ENCODE measurements at places on chromosomes 13 and 19.

DNA sequence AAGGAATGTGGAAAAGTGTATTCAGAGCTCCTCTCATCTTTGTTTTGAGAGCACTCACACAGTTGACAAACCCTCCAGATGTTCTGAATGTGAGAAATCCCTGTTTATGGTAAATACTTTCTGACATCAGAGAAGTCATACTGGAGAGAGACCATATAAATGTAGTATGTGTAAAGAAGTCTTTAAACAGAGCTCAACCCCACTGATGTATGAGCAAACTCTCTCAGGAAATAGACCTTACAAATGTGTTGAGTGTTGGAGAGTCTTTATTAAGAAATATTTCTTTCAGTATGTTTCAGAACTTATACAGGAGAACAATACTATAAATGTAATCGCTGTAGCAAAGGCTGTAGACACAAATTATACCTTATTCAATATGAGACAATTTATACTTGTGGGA lies 15.7 kb upstream of the ZNF329 start:
- DNase-seq: no peak

GRCh38 chr19:3175781-3176714 lies 2.5 kb upstream of the S1PR4 start:
- no peak for DNase-seq

DNA sequence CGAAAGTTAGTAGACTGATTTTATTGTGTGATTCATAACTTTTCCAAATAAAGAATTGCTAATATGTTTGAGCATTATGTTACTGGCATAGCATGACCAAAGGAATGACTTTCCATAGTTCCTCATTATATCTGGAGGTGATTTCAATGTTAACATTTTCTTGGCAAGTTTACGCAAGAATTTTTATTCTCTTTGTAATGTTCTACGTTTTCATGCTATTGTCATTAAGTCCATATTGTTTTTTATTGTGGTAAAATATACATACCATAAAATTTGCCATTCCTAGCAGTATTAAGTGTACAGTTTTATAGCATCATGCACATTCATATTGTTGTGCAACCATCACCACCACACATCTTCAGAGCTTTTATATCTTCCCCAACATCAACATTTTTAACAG lies 14.8 kb downstream of the KCTD12 start:
- no peak for DNase-seq

- no peak for DNase-seq
Measured at GRCh38 chr19:54335164-54335563, 3.8 kb downstream of the LILRA4 start.

GRCh38 chr19:19382118-19382517 lies 23.4 kb upstream of the GATAD2A start:
- no peak for DNase-seq

- DNase-seq: no peak
Measured at GRCh38 chr19:48861313-48861712, 7.1 kb downstream of the PLEKHA4 start.

DNA sequence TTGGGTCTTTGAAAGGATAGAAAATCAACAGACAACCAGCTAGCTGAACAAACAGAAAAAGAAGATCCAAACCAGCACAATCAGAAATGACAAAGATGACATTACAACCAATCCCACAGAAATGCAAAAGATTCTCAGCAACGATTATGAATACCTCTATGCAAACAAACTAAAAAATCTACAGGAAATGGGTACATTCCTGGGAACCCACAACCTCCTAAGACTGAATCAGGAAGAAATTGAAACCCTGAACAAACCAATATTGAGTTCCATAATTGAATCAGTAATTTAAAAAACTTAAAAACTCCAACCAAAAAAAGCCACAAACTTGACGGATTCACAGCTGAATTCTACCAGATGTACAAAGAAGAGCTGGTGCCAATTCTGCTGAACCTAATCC lies 20.9 kb upstream of the C1QTNF9B start:
- DNase-seq: no peak

GRCh38 chr13:111047326-111047725 lies 67.8 kb upstream of the ARHGEF7 start:
- DNase-seq: no peak

DNA sequence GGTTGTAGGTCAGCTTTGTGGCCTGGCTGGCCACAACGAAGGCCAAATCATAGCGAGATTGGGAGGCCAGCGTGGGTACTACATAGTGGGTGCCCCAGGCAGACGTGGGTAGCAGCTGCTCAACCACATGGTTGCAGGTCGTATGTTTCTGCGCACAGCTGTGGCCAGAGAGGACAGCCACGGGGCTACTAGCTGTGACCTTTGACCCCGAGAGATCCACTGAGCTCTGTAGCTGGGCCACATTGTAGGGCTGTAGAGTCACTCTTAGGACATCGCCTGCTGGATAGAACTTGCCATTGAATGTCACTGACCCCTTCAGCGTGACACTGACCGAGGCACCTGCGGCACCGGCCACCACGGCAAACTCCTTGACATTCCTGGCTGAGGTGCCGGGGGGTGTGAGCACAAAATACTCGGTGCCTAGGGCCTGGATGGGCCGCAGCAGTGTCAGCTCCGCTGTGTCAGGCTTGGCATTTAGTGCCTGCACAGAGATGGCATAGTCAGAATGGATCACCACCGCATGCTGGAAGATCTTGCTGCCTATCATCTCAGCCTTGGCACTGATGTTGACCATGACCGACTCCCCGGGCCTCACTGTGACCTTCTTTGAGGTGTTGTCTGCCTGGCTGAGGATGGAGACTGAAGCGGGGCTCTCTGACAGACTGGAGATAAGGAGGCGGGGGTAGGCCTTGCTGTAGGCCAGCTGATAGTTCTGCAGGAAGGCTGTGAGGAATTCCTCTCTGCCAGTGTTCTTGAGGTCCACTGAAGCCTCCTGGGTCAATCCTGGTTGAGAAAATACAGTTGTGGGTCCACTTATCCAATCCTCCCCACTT lies 6.7 kb downstream of the FCGBP start:
- no peak for DNase-seq

DNA sequence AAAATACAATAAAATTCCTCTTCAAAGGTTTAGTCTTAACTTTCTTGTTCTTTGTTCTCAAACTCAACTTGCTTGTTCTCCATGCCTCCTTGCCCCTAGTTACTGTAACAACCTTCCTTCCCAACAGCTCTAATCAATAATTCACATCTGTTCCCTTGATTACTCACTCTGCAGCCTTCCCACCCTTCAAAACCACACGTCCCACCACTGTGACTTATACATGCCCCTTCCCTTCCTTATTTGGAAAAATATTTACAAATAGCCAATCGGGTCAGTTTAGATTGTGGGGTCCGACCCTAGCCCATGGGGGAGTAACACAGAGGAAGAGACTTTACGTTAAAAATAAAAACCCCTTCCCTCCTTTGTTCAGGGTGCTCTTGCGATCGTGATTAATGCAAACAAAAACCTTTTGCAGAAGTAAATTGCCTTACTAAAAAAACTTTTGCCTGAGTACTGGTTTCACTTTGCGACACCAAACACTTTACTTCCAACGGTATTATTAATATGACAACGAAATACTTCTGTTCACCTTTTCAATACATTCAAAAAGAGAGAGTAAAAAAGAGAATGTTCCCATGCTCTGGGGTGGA lies 512 bp upstream of the ZNF93 start:
- DNase-seq: no peak

- no peak for DNase-seq
Measured at GRCh38 chr13:49287995-49288394, 40.3 kb downstream of the CDADC1 start.

- no peak for DNase-seq
Measured at GRCh38 chr19:48705431-48705830, 9.7 kb downstream of the FUT2 start.

DNA sequence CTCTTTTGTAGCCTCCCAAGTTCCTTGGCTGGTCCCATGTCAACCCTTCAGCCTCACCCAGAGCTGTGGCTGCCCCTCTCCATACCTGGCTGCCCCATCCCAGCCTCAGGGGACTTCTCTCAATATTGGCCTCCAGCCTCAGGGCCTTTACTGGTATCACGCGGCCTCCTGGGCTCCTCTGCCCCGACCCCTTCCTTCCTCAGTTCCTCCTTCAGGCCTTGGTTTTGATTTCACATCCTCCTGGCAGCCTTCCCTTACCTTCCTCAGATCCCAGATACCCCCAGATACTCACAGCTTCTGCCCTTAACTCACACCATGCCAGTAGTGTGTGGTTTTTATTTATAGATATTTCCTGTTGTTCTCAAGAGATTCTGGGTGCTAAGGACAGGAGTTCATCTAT lies 12.8 kb upstream of the SCN1B start:
- no peak for DNase-seq

GRCh38 chr13:32191452-32191998 lies 123.6 kb downstream of the ZAR1L start:
- DNase-seq: no peak

DNA sequence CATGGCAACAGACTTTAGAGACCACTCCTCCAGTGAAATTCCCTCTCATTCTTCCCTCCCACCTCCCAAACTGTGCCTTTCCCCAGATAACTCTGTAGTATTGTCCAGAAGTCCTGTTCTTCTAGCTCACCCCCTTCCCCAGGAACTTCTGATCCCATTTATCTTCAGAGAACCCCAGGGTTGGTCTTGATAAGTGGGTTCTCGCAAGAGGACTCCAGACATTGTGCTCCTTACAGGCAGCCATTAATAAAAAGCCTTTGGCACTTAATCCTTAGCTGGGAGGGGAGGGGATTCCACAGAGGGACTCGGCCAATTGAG lies 1.9 kb downstream of the LTBP4 start:
- DNase-seq: no peak

DNA sequence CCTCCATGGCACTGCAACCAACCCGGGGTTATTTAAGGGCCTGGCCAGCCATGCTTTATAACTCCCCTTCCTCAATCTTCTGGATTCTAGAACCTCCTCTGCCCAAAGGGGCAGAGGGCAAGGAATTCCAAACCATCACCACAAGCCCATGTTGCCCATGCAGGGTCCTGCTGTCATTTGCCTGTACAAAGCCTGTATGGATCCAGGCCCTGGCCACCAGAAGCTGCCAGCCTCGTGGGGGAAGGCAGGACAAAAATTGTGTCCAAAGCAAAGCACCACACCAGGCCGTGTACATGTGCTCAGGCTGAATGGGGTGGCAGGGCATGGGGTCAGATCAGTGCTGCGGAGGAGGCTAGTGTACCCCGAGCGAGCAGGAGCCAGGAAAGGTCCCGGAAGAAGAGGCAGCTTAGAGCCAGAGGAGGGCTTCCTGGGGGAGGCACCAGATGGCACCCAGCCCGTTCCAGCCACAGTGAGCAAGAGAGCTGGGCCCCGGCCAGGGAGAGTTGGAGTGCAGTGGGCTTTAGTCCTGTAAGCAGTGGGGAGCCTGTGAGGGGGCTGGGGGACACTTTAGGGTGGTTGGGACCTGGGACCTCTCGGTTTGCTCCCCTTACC lies 35.8 kb downstream of the CAPN12 start:
- no peak for DNase-seq

DNA sequence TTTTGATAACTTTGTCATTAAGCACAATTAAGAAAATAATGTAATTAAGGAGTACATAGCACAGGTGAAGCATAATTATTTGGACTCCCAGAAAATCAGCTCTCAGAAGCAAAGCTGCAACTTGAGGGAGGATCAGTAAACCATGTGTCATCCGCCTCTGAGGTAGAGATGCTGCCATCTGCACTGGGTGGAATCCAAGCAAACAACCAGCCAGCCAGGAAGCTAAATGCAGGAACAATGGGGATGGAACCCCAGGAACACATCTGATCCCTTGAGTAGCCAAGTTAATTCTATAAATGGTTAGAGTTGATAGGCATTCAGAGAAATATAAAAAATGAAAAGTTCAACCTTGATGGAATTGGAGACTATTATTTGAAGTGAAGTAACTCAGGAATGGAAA lies 520.2 kb downstream of the RFC3 start:
- no peak for DNase-seq

GRCh38 chr19:10421240-10422045 lies 1.1 kb downstream of the PDE4A start:
- DNase-seq: no peak

- DNase-seq: no peak
Measured at GRCh38 chr13:110491869-110492678, 69.4 kb downstream of the RAB20 start.

GRCh38 chr13:107447591-107447990 lies 767.7 kb downstream of the LIG4 start:
- no peak for DNase-seq
